ENCODE measurements at places on chromosomes 5 and 9. TPM values are rescaled to one million over a fixed set of nuclear protein-coding genes. Genes with fewer than 3 reads are reported as not detected.

DNA sequence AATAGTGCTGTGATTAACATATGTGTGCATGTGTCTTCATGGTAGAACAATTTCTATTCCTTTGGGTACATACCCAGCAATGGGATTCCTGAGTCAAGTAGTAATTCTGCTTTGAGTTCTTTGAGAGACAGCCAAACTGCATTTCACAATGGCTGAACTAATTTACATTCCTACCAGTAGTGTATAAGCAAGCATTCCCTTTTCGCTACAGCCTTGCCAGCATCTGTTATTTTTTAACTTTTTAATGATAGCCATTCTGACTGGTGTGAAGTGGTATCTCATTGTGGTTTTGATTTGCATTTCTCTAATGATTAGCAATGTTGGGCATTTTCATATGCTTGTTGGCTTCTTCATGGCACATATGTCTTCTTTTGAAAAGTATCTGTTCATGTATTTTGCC is 308.5 kb downstream of the ARRDC3 start:
- DNase-seq = no peak

DNA sequence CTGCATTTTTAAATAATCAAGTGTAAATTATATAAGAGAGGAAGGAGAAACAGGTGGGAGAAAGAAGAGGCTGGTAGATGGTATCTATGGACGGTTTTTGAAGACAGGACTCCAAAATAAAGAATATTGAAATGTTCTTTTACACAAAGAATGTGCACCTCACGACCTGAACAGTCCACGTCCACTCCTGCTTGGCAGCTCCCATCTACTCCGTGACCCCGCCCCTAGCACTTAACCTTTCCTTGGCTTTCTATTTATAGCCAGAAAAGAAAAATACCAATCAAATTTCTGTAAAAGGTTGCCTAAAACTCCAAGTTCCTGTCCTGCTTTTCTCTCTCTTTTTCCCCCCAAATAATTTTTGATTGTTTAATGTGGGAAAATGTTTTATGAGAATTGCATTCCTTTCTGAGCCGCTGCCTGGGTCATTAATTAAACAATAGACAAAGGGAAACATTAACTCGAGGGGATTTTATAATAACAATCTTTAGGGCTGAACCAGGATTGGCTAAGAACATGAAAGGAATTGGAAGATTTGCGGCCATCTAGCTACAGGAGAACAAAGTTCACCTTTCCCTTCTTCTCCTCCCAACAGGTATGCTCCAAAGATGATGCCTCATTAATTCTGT is 173.6 kb upstream of the MAP3K1 start:
- DNase-seq = no peak

DNA sequence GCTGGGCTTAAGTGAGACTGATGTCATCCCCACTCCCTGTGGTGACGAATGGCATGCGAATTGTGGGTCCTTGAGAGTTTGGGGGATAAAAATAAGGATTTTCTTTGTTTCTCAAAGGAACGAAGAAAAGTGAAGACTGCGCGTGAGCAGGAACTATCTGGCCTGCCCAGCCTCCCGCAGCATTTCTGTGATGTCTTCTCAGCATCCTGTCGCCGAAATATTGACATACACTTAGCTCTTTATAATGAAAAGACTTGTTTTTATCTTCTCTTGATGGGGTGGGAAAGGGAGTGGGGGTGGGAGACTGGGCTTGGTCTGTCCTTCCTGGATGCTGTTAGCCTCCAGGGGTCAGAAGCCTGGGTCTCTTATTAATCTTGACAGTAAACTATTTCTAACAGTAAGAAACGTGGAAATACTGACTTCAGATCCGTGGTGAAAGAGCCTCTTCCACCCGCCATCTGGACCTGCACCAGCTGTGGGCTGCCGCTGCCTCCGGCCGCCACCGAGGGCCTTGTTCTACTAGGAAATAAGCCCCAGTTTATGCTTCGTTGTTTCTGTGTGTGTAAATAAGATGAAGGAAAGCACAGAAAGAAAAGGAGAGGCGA is 239.6 kb downstream of the FANCC start:
- DNase-seq = no peak

DNA sequence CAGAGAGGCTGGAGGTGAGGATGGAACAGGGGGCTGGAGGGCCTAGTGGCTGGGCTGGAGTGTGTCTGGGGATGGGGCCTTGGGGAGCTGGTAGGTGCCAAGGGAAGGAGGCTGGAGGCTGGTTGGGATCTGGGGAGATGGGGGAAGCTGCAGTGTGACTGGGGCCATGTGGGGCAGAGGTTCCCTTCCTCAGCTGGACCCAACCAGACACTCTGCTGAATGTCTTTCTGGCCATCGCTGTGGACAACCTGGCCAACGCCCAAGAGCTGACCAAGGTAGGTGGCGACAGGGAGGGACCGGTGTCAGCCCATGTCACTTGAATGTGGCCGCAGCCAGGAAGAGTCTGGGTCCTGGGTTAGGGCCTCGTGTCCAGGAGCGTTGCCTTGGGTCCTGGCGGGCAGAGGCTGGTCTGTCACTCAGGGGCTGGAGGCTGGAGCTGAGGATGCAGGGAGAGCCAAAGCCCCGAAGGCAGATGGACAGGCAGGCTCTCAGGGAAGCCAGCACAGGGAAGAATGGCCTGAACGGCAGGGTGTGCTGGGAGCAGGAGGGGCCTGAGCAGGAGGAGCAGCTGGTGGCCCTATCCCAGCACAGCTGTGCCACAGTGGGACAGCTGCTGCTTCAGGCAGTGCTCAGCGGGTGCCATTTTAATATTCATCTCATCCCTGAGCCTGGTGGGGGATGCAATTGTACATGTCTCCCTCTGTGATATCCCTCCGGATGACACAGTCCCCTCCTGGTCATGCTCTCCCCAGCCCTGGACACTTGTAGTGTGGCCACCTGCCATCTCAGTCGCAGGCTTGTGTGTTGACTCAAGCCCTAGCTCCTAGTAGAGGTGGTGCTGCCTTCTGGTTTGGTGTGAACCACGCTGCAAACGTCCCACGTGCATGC is 132.5 kb downstream of the CACNA1B start:
- DNase-seq = no peak

GRCh38 chr5:148794275-148794674 is 32.1 kb upstream of the ADRB2 start:
- no peak for DNase-seq

- no peak for DNase-seq
These were observed 204.4 kb downstream of the SH3GL2 start for GRCh38 chr9:17783227-17783626.

- DNase-seq = no peak
These were observed 172.3 kb downstream of the PDZD2 start for GRCh38 chr5:31811210-31811609.

- DNase-seq = no peak
These were observed 23.2 kb upstream of the LRRC14B start for GRCh38 chr5:167982-168660.

- no peak for DNase-seq
These were observed 16.7 kb downstream of the WHRN start for GRCh38 chr9:114488398-114489129.

DNA sequence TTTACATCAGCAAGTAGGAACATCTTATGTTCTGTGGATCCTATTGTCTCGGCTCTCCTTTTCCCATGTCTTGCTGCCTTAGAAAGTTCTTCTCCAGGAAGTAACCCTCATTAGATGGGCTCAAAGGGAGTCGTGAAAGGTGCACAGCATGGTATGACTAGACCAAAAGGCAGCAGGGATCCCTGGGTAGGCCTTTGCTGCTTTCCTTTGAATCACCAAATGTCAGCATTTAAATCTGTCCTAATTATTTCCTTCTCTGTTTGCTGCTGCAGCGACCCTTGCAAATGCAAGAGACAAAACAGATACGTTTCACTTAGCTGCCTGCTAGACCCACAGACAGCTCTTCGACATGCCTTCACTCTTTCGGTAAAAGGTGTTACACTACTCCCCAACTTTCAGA is 218.4 kb downstream of the ACTL7B start:
- no peak for DNase-seq

The ADCY2 gene
- total RNA-seq = not detected

The LOX gene
- 0.84 TPM for total RNA-seq

The AGPAT2 gene
- total RNA-seq = 213 TPM

The CDH12 gene
- 0.17 TPM for total RNA-seq
